Suprapubic skin (tissue), 4 donors: ENCODE measurements at places on chromosomes 6 and 20.

DNA sequence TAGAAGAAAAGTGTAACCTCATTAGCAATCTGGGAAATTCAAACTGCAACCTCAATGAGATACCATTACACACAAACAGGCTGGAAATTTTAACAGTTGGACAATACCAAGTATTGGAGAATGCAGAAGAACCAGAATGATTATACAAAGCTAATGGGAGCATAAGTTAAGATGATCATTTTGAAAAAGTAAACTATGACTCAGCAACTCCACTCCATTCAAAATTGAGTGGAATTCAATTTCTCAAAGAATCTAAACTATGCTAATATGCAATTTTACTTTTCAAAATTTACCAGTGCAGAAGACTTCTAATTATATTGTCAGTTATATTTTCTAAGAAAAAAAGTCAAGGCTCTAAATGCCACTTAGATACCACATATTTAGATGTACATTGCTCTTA is 17.2 kb downstream of the GPLD1 start:
- no peak for DNase-seq

DNA sequence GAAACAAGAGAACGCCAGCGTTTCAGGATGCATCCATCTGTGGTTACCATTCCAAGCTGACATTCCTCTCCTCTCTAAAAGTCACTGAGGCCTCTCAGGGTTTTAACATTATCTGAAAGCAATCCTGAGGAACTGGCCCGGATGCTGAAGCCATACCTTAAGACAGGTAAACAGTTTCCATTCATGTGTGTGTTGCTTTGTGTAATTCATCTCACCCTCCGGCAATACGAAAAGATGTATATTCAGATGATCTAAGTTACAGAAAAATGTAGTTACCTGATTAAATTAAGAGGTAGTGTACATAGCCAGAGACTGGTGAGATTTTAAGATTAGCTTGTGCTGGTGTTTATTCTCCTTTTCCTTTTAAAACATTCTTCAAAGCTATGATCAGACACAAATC is 68.4 kb upstream of the BACH2 start:
- DNase-seq, result no peak

DNA sequence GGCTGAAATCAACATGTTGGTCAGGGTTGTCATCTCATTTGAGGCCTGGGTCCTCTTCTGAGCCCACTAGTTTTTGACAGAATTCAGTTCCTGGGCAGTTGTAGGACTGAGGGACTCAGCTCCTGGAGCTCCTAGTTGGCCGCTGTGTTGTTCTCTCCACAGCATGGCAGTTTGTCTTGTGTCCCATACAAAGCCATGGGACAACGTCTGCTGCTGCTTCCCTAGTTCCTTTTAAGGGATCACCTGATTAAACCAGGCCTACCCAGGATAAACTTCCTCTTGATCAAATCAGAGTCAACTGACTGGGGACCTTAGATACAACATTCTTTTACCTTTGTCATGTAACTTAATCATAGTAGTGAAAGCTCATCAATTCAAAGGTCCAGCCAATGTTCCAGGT is 141.0 kb downstream of the BCAS1 start:
- DNase-seq, result no peak

- no peak for DNase-seq
Measured at GRCh38 chr6:89703292-89703691, 64.7 kb upstream of the LYRM2 start.

DNA sequence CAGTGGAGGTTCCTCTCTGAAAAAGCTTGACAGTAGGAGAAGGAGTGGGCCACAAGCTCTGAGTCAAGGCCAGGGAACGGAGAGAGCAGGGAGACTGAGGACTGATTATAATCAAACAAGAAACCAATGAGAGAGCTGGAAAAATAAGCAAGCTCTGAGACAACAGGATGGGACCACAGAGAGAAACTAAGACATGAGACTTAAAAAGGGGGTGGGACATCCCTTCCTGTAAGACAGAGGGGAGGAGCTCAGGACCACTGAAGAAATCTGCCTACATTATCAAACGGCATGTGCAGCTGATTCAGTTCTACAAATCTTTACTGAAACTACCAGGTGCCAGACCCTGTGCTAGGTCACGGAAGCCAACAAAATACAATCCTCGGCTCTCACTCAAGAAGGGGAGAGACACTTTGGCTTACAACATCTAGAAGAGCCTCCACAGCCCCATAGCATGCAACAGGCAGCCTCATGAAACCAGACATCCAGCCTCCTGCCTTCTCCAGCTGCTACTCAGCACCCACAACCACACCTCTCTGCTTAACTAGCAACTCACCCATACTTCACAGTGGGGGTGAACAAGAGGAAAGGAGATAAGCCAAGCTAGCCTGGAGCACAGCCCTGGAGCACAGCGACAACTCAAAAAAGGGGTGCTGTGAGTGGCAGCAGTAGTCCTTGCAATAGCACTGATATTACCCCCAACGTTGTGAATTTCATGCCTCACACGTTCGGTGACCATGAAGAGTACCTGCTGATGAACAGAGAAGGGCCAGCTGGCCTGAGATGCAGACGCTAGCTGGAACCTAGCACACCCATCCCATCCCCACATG is 39.1 kb upstream of the ANKRD60 start:
- DNase-seq, result no peak

DNA sequence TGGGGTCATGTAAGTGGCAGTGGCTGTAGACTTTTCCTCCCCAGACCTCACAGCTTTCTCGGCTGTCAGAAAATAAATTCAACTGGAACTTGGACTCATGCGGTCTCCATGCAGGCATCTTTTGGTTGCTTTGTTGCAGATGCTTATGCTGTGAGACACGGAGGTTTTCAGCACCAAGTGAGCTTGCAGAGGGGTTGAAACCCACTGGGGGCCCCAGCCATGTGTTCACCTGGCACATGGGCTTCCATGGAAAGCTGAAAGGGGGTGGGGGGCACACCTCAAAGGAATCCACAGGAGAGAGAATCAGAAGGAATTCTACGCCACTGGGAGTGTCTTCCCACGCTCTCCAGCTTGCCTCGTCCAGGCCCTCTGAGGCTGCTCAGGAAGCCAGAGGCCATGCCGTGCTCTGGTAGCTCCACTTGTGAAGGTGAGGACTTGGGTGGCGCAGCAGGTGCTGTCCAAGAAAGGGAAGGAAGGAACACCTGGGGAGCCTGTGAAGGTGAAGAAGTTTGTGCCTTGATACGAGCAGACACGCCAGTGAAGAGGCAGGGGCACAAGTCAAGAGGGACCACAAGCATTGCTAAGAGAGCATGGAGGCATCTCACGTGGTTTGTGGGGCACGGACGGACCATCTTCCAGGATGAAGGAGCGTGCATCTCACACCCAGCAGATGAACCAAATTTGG is 134.3 kb upstream of the PMEPA1 start:
- DNase-seq, result peak; percentile 37

DNA sequence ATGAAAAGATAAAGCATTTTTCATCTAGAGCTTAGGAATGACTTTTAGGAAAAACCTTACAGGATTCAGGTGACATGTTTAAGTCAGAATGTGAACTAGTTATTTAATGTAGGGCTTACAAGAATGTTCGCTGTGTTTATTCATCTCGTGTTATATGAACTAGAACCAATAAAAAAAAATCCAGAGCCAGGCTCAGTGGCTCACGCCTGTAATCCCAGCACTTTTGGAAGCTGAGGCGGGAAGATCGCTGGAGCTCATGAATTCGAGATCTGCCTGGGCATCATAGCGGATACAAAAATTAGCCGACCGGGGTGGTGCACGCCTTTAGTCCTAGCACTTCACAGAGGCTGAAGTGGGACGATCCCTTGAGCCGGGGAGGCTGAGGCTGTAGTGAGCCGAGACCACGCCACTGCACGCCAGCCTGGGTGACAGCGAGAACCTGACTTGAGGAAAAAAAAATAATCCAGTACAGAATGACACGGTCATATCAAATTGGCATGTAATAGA is 46.3 kb downstream of the OR2B2 start:
- DNase-seq, result no peak

- DNase-seq, result peak; percentile 16
Measured at GRCh38 chr20:32168184-32168910, 39.2 kb downstream of the PLAGL2 start.

DNA sequence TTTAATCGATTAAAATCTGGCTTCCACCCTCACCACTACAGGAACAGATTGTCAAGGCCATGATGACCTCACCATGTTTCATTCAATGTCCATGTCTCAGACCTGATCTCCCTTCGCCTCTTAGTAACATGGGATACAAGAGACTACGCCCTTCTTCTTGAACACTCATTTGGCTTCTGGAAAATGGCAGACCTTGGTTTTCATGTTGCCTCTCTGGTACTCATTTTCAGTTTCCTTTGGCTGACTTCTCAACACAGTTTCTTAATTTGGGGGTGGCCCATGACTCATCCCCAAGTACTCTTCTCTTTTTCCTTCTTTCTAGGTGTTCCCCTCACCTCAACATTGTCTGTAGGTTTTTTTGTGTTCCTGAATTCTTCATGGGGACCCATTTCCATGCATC is 22.7 kb downstream of the TMX4 start:
- no peak for DNase-seq

DNA sequence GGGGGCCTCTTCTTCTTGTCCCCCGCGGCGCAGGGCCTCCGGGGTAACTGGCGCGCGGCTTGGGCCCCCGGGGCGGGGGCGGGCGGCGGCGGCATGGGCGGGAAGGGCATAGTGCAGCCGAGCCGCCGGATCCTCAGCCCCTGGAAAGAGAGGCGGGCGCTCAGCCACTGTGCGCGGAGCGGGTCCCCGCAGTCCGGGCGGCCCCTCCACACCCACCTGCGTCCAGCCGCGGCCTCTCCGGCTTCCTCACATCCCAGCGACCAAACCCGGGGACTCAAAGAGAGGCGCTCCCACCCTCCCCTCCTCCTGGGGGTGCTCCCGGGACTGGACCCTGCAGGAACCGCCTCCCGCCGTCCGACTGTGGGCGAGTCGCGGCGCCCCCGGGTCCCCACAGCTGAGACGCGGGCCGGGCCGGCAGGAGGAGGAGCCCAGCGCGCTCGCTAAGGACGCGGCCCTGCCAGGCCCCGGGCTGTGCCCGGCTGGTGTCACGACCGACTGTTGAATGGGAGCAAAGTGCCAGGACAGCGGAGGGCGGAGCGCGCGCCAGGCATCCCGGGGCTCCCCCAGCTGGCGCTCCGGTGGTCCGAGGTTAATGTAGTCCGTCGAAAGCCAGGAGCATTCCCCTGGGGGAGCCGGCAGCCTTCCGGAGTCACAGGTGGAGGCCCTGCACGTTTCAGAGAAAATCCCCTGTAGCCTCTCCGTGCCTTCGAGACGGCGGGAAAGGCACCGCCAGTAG is at the start of gene PRR18:
Gene PRR18 (minus strand): TSS at position 360 of the 736 bp plus-strand sequence. CDS start 250 bp downstream, at position 110.
- no peak for DNase-seq

- DNase-seq, result no peak
Measured at GRCh38 chr6:15389084-15389764, 143.4 kb downstream of the JARID2 start.

- no peak for DNase-seq
Measured at GRCh38 chr20:39155971-39156370, 193.8 kb downstream of the DHX35 start.

GRCh38 chr6:155272353-155273232 is 8.8 kb downstream of the CLDN20 start:
- DNase-seq, result no peak

- DNase-seq, result no peak
Measured at GRCh38 chr6:110590821-110591351, 114.5 kb upstream of the SLC22A16 start.

- no peak for DNase-seq
Measured at GRCh38 chr6:105804000-105804399, 282.1 kb upstream of the PRDM1 start.

DNA sequence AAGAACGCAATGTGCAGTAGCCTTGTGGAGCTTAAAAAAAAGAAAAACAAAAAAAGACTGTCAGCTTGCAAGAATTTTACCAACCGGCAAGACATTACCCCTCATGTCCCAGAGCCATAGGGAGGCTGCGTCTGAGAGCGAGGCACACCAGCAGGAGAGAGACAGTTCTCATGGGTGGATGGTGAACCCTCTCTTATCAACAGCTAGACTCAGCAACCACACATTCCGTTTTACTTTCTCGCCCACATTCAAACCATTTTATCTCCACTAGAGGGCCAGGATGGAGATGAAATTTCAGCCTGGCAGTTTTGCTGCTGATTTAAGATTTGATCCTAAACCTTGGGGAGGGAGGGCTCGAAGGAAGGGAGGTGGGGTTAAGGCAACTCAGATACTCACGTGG is 247.0 kb downstream of the ATXN1 start:
- DNase-seq, result no peak

DNA sequence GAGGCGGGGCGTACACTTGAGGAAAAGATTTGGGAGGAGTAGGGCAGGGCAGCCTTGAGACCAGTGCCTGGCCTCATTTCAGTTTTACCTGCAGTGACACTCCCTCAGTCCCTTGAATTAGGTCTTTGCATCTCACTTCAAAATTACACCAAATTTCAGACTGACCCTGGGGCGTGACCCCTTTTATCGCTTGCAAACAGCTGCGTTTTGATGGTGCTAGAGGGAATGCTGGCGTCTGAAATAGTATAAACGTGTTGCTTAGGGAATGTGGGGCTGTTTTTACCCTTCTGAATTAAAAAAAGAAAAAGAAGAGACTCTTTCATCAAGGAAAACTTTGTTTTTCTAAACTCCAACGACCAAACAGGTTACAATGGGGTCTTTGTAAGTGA is 21.0 kb downstream of the COL9A1 start:
- no peak for DNase-seq

DNA sequence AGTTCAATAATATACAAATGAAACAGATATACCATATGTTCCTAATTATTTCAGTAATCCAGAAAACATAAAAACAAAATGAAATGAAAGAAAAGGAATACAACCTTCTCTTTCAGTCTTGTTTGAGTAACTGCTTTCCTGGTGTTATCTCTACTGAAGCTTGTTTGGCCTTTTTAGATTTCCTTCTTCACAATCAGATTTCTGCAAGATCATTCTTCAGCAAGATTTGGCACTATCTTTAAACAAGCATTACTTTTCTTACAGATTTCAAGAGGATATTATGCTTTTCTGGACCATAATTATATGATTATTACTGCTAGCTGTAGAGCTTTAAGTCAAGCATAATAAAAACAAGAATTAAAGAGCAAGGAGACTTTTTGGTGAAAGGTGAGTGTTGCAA is 120.2 kb downstream of the MYB start:
- DNase-seq, result no peak

DNA sequence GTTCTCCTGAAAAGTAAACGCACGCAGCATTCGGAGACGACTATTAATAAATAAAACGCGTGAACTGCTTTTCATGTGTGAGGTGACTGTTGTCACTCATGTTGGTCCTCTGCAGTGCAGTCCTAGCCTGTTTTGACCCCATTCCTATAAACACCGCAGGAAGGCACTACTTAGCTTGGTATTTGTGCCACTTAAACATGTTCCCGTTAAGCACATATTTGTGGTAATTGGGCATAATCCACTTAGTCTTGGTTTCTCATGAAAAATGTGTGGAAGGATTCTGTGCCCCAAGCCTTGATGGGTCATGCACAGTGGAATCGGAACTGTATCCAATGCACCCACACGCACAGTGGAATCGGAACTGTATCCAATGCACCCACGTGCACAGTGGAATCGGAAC is 313.9 kb downstream of the THBS2 start:
- no peak for DNase-seq

- no peak for DNase-seq
Measured at GRCh38 chr6:108734271-108734922, 113.8 kb upstream of the ARMC2 start.
